ENCODE measurements at places on chromosomes 1 and 21.

- no peaks in the 10 kb centered on the region for H3K27me3 ChIP-seq
- DNase-seq, result no peak
Observed at GRCh38 chr1:15283526-15283925, 36.5 kb downstream of the FHAD1 start.

DNA sequence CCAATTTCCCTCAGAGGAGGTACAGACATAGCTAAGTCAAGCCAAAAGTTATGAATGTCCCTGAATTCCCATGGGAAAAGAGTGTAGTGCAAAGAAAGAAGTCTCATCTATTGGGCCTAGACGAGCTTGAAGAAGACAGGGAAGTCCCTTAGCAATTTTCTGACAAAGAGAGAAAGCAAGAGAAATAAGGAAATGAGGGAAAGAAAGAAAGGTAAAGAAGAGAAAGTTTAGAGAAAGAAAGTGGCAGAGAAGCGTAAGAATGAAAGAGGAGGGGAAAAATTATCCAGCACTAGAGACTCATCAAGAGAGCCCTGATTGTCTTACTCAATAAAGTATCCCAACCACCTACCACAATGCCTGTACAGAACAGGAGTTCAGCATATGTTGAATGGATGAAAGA lies 40.6 kb upstream of the FOXD3 start:
- H3K4me3 ChIP-seq, result no peak overlapping the region
- no peaks in the 10 kb centered on the region for H3K27me3 ChIP-seq
- no peak overlapping the region for H3K27ac ChIP-seq
- no peaks in the 10 kb centered on the region for H3K4me1 ChIP-seq
- no peaks in the 10 kb centered on the region for H3K36me3 ChIP-seq
- no peak for DNase-seq

DNA sequence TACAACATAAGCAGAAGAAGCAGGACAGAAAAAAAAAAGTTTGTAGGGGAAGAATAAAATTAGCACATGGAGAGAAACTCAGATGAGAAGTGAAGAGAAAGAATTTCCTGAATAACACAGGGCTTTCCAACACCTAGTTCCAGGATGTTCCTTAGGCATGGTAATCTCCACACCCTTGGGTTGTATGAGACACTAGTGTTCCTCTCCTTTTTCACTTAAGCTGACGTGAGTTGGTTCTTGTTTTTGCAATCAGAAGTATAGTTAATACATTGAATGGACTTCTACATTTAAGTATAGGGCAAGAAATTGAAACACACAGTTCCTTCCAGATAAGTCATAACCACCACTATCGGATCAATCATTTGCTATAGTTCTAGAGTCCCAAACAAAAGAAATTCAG lies 51.0 kb downstream of the LPAR3 start:
- H3K27ac ChIP-seq, result no peak overlapping the region
- H3K4me3 ChIP-seq, result no peak overlapping the region
- H3K4me1 ChIP-seq, result no peaks in the 10 kb centered on the region
- no peaks in the 10 kb centered on the region for H3K36me3 ChIP-seq
- DNase-seq, result no peak

DNA sequence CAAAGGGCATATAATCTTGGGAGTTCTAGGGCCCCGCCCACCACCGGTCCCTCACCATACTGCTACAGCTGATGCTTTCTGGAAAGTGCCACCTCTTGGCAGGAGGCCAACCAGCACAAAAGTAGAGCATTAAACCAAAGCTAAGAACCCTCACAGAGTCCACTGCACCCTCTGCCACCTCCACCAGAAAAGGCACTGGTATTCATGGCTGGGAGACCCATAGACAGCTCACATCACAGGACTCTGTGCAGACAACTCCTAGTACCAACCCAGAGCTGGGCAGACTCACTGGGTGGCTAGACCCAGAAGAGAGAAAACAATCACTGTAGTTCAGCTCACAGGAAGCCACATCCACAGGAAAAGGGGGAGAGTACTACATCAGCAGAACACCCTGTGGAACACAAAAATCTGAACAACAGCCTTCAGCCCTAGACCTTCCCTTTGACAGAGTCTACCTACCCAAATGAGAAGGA lies 10.8 kb downstream of the THEM4 start:
- no peaks in the 10 kb centered on the region for H3K27me3 ChIP-seq
- no peaks in the 10 kb centered on the region for H3K4me1 ChIP-seq
- no peak for DNase-seq
- H3K36me3 ChIP-seq, result no peaks in the 10 kb centered on the region

- H3K27me3 ChIP-seq, result no peaks in the 10 kb centered on the region
- peaks cover 3% of the 10 kb centered on the region for H3K4me1 ChIP-seq
- no peak for DNase-seq
- no peak overlapping the region for H3K4me3 ChIP-seq
Observed at GRCh38 chr21:45870851-45871615, 110.5 kb upstream of the COL6A1 start.

Data from trophoblast cell (in vitro differentiated cells and primary cell).